ENCODE measurements at places on chromosomes 5 and 9.

DNA sequence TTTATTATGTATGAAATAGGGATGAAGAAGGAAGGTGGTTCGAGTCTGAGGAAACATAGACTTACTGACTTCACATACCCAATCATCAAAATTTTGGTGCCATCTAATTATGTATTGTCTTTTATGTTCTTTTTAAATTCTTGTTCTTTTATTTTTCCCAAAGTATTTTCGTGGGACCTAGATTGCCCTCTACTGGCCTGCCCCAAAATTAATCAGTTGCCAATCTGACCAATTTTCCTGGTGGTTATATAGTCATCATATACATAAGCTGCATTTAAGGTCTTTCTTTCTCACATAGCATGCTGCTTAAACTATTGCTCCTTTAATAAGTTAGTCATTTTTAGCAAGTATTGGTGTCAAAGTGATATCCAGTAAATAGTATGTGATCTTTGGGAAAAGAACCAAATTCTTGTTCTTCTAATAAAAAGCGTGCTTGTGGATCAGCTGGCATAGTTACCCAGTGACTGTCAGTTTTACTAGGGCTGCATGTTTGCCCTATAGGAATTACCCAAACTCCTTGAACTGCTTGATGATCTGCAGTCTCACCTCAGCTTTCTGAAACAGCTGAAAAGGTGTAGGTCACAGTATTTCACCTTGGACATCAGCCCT lies 223.5 kb downstream of the SH3GL2 start:
- DNase-seq, result peak; percentile 26

GRCh38 chr5:147455822-147456450 lies 53.9 kb downstream of the DPYSL3 start:
- peak; percentile 38 for DNase-seq

- DNase-seq, result no peak
Measured at GRCh38 chr9:95981761-95982390, 106.4 kb downstream of the ERCC6L2 start.

DNA sequence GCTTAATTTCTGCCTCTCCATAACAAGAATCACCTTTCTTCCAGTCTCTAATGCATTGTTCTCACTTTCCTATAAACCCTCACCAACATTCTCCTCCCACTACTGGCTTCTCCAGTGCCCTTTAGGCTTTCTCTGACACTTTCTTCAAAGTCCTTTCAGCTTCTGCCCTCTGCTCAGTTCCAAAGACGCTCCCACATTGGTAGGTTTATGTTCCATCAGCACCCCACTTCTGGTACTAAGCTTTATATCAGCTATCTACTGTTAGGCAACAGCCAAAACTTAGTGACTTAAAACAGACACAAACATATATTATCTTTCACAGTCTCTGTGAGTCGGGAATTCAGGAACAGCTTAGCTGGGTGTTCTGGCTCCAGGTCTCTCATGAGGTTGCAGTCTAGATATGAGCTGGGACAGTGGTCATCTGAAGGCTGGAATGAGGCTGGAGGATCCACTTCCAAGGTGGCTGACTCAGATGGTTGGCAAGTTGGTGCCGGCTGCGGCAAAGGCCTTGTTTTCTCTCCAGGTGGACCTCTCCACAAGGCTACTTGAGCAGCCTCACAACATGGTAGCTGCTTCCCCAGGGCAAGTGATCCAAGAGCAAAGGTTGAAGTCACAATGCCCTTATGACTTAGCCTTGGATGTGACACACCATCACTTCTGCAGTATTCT lies 37.4 kb downstream of the BOD1 start:
- no peak for DNase-seq

- DNase-seq, result no peak
Measured at GRCh38 chr9:89305868-89306267, 5.1 kb upstream of the CKS2 start.

DNA sequence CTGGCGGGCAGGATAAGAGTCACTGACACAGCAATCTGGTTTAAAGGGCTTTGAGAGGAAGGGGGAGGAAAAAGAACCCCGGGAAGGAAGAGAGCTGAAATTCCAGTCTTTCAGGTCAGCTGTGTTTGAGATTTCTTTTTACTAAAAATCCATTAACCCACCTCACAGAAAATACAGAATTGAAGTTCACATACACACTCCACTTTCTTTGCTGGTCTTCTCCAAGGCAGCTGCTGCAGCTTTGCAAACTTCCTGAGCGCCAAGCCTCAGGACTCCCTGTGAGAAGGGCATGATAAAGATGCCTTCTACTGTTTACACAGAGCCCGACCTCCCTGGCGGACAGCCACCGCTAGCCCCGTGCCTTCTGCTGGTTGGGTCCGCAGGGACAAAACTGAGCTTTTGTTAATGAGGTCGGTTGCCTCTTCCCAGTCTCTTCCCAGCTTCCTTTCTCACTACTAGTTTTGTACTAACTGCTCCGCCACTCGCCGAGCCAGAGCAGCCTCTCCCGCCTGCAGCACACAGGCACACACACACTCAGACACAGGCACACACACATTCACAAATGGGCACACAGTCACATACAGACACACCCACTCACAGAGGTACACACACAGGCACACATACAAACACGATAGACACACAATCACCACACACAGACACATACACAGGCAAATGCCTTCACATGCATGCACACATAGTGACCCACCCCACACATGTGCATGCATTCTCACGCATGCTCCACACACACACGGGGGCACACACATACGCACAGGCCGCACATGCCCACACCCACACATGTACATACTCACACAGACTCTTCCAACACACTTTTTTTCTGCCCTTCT lies at the start of gene FREM1:
FREM1 (minus strand) TSS at position 468 of the 845 bp plus-strand sequence. CDS start 41,451 bp downstream, outside the sequence.
- DNase-seq, result peak; percentile 53

DNA sequence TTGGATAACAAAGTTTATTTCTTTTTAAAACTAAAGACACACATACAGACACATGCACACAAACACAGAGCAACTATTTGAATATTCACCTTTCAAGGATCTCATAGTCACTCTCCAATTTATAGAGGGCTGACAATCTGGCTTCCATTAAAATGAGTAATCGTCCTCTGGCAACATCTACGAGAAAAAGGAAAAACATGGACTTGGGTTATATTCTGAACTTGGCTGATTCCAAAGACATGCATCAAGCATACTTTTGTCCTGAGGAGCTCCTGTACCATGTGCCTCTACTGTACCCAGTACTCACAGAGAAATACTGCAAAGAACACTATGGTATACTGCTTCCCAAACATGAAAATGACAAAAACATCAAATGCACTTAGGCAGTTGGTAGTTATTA lies 15.4 kb downstream of the IARS1 start:
- DNase-seq, result no peak

GRCh38 chr9:121592265-121592664 lies 59.2 kb upstream of the DAB2IP start:
- DNase-seq, result no peak

- peak; percentile 11 for DNase-seq
Measured at GRCh38 chr9:2722715-2723114, 5.4 kb downstream of the KCNV2 start.

DNA sequence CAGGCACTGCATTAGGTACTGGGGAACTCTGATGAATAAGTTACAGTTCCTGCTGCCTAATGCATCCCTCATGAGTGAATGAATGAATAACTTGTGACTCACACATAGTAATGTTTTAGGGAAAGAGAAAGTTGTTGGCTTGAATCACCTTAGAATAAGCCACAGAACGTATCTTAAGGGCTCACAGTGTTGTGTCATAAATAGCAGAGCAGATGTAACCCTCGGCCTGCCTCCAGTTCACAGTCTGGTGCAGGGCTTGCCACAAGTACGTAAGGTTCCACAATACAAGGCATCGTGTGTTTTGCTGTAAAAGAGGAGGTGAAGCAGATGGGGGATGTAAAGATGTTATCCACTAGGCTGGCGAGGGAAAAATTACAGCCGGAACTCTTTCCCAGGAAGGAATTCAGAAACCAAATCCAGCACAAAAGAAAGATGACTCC lies 218.7 kb downstream of the TRPM3 start:
- DNase-seq, result peak; percentile 93

GRCh38 chr5:17872204-17872603 lies 237.9 kb downstream of the TAF11L14 start:
- no peak for DNase-seq

DNA sequence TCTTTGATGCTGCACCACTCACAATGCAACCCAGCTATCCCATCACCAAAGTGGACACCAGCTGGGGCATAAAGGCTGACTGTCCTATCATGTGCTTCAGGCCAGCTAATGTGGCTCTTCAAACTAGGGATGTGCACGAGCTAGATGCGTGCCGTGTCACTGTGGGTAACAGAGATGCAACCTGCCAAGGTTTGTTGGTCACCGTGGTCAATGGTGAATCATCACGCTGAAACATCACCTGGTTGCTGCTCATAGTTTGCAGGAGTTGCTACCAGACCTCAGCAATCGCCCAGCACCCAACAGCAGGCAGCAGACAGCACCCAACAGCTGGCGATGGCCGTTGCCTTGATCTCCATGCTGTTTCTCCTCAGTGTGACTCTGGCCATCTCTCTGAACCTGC lies 2.1 kb upstream of the PCDHGA1 start:
- DNase-seq, result no peak

DNA sequence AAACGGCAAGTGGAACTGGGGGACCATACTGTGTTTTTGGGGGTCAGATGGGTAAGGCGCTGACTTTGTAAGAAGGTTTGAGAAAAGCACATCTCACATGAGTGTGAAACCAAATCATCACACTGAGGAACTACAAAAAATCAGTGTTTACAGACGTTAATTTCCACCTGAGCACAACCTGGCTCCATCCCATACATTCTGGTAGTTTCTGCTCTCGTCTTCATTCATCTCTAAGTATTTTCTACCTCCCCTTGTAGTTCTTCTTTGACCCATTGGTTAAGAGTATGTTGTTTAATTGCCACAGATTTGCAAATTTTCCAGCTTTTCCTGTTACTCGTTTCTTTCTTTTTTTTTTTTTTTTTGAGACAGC lies 8.9 kb upstream of the DPP7 start:
- no peak for DNase-seq

DNA sequence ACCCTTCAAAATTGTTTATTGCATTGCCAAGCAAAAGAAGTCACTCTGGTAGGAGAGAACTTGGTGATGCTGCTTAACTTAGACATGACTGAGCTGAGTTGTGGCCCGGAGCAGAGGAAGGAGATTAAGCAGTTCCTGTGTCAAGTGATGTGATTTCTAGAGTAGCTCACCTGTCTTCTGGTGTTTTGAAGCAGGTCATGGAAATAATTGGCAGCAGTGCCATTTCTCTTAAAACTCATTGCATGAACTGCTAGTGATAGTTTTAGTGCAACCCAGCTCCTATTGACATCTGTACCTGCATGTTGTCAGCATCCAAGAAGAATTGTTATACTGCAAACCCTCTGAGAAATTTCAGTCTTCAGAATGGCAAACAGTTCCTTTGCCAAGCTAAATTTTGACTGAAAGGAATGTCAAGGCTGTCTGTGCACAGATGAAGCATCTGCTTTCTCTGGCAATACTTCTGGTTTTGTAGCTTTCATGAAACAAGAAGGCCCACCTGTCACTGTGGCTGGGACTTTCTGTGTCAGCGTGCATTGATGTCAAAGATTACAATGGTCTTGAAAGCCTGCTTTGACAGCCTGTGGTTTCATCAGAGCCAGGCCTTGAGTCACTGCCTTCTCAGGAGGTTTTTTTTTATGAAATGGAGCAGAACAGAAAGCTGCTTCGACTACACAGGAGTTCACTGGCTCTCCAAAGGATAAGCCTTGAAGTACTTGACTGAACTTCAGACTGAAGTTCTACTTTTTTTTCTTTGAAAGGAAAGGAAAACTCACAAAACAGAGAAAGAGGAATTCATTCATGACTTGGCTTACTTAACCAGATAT lies 90.6 kb downstream of the RALGPS1 start:
- peak; percentile 56 for DNase-seq

GRCh38 chr5:160357861-160358411 lies 12.5 kb downstream of the C1QTNF2 start:
- DNase-seq, result peak; percentile 5

GRCh38 chr5:168874713-168875380 lies 295.7 kb upstream of the PANK3 start:
- DNase-seq, result peak; percentile 10

DNA sequence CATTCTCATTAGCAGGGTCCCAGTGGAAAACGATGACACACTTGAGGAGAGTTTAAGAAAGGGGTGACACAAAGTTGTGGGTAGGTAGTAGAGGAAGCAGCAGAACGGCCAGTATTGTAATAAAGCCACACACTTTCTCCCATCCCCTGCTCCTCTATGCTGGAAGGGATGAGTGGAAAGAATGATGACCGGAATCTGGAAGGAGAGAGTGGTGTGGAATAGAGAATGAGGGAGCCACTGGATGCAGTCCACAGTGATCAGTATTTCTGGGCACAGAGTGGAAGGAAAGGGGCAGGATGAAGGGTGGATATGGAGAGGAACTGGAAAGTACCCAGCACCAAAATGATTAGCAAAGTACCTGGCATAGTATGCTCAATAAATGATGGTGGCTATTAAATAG lies 133.8 kb upstream of the DAB2 start:
- no peak for DNase-seq

DNA sequence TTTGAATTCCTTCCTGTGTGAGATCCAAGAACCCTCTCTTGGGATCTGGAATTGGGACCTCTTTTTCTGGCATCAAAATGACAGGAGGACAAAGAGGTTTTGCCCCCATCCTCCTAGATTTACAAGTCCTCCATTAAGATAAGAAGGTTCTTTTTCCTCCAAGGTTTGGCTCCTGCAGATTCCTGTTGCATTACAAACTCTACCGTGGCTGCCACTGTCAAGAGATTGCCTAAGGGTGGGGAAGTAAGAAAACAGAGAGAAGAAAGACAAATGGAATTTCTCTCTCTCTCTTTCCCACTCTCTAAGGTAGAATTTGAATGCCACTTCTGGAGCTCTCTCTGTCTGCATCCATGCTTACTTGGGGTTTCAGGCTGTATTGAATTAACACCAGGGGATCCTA lies 12.0 kb upstream of the SVEP1 start:
- DNase-seq, result no peak

DNA sequence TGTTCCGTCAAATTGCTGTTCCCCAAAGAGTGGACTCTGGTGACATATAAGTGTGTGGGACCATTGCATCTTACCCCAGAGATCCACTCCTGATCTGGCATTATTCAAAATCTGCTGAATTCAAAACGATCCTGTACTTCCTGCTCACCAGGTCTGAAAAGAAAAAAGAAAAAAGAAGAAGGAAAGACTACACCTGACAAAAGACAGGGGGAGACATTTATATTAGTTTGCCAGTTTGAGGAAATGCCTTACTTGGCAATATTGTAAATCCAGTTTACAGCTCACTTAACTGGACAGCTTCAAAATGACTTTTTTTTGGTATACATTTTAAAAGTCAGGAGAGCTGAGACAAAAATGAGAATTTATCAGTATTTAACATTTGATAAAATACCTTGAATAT lies 15.0 kb upstream of the GRHPR start:
- no peak for DNase-seq
